ENCODE measurements at places on chromosomes 1 and 21.

GRCh38 chr1:219542828-219543518 is 69.9 kb downstream of the ZC3H11B start:
- H3K27ac ChIP-seq, result no peak overlapping the region
- no peak for DNase-seq
- no peak overlapping the region for H3K4me3 ChIP-seq
- no peaks in the 10 kb centered on the region for H3K27me3 ChIP-seq
- H3K4me1 ChIP-seq, result no peaks in the 10 kb centered on the region

DNA sequence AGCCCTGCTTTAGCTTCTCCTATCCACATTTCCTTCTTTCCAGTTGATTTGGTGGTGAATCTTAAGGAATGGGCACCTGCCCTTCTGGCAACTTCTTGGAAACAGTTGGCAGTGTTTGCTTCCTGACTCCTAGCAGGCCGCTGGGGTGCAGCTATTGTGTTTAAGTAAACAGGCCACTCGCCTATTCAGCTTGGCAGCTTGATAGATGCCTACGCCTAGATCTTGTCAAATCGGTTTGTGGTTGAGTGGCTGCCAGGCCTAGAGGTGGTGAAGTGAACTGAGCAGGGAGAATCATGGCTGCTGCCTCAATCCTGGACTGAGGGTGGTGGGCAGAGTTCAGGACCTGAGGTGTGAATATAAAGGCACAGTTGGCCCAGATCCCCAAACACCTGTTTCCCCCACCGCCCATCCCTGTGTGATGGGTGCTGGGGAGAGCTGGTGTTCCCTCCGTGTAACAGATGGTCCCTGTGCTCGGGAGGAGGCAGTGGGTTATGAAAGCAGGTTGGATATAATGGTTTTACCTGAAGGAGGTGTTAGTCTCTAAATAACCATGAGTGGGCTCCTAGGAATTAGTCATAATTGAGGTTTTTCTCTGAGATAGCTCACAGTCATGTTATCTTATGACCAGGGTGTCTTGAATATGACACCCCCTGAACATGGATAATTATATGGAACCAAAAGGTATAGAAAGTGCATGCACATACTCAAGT is 940 bp upstream of the PLA2G2C start:
- peaks cover 6% of the 10 kb centered on the region for H3K4me1 ChIP-seq
- H3K27ac ChIP-seq, result no peak overlapping the region
- H3K36me3 ChIP-seq, result no peaks in the 10 kb centered on the region
- DNase-seq, result no peak
- no peak overlapping the region for H3K4me3 ChIP-seq

- no peaks in the 10 kb centered on the region for H3K4me1 ChIP-seq
- no peak overlapping the region for H3K27ac ChIP-seq
- no peaks in the 10 kb centered on the region for H3K36me3 ChIP-seq
- H3K27me3 ChIP-seq, result no peaks in the 10 kb centered on the region
These were observed 305.9 kb upstream of the ADGRL4 start for GRCh38 chr1:79312438-79312837.

GRCh38 chr1:99083338-99083737 is 78.7 kb upstream of the PLPPR5 start:
- H3K36me3 ChIP-seq, result no peaks in the 10 kb centered on the region
- H3K4me3 ChIP-seq, result no peak overlapping the region
- no peak overlapping the region for H3K27ac ChIP-seq
- no peak for DNase-seq
- no peaks in the 10 kb centered on the region for H3K4me1 ChIP-seq
- no peaks in the 10 kb centered on the region for H3K27me3 ChIP-seq

- H3K4me1 ChIP-seq, result no peaks in the 10 kb centered on the region
- H3K27me3 ChIP-seq, result no peaks in the 10 kb centered on the region
- DNase-seq, result no peak
These were observed 598.5 kb upstream of the ADAMTS5 start for GRCh38 chr21:27565364-27565763.

DNA sequence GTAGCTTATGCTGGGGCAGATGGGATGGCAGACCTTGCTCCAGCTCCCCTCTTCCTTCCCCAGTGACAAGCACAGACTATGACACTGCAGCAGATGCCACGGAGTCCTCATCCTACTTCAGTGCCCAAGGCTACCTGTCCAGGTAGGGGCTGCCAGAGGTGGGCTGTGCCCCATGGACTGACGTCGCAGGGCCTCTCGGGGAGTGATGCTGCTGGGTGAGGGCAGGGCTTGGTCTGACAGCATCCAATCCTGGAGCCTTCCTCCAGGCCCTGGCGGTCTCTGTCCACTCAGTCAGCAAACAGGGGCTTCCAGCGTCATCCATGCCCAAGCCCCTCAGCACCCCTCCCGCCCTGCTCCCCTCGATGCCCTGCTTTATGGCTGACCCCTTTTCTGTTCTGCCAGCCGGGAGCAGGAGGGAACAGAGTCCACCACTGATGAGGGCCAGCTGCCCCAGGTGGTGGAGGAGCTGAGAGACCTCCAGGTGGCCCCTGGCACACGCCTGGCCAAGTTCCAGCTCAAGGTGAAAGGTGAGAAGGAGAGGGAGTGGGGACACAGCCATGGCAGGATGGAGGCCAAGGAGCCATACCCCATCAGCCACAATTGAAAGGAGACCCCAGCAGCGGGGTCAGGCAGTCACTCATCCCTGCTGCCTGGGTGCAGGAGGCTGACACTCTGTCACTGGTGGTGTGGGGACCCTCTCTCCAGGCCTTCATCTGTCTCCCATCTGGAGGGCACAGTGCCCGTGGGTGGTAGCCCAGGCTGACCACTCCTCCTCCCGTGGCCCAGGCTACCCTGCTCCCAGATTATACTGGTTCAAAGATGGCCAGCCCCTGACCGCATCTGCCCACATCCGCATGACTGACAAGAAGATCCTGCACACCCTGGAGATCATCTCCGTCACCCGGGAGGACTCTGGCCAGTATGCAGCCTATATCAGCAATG is 73.6 kb downstream of the TRIM11 start:
- DNase-seq, result no peak
- H3K4me1 ChIP-seq, result no peaks in the 10 kb centered on the region
- no peak overlapping the region for H3K4me3 ChIP-seq
- H3K27ac ChIP-seq, result no peak overlapping the region
- no peaks in the 10 kb centered on the region for H3K27me3 ChIP-seq

- H3K27ac ChIP-seq, result no peak overlapping the region
- H3K4me3 ChIP-seq, result no peak overlapping the region
- H3K4me1 ChIP-seq, result no peaks in the 10 kb centered on the region
- no peaks in the 10 kb centered on the region for H3K27me3 ChIP-seq
- no peak for DNase-seq
These were observed 45.9 kb downstream of the TUT4 start for GRCh38 chr1:52506920-52507546.

GRCh38 chr1:27979151-27979858 is 19.5 kb downstream of the XKR8 start:
- H3K4me3 ChIP-seq, result no peak overlapping the region
- H3K27me3 ChIP-seq, result no peaks in the 10 kb centered on the region
- no peak overlapping the region for H3K27ac ChIP-seq
- no peaks in the 10 kb centered on the region for H3K36me3 ChIP-seq
- no peaks in the 10 kb centered on the region for H3K4me1 ChIP-seq

- H3K27ac ChIP-seq, result no peak overlapping the region
- no peaks in the 10 kb centered on the region for H3K27me3 ChIP-seq
These were observed 184.6 kb upstream of the JUN start for GRCh38 chr1:58968360-58968952.

- no peaks in the 10 kb centered on the region for H3K4me1 ChIP-seq
- no peak for DNase-seq
- H3K27ac ChIP-seq, result no peak overlapping the region
- H3K4me3 ChIP-seq, result no peak overlapping the region
- no peaks in the 10 kb centered on the region for H3K36me3 ChIP-seq
These were observed 745.5 kb downstream of the LRRIQ3 start for GRCh38 chr1:73452522-73452921.

DNA sequence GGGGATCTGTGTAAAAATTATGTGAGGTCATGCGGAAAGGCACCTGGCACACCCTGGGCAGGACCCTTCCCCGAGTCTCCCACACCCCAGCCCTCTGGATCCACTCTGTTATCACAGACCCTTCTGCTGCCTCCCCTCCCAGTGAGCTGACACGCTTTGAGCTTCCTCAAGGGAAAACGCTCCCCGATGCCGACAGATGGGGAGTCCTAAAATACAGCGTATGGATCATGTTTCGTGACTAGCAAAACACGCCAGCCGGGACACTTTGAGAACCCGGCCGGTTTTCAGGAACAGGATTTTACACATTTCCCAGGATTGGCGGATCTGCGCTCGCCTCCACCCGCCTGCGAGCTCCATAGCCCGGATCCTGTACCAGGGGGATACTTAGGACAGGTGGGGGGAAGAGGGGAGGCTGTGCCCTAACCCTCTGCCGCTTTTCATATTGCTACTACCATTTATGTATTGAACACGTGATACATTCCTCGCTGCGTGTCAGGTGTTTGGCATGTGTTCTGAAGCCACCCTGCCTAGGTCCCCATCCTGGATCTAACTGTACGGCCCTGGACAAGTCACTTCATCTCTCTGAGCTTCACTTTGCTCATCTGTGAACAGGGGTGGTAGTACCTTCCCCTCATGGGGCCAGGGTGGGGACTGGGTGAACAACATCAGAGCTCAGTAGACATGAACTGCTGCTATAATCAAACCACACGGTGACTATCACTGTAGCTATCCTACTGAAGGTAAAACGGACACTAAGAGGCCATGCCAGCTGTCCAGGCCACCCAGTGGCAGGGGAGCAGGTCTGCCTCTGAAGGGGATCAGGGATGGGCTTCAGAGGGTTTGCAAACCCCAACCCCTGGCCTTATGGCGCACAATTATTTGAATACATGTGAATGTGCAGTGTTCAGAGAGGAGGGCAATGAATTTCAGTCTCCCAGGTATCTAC is 63.2 kb downstream of the SSBP3 start:
- peak overlapping the region; percentile 33 for H3K27ac ChIP-seq
- 0 out of 2 replicates have a peak, but pooled peaks cover 3% of the 10 kb centered on the region for H3K36me3 ChIP-seq
- no peaks in the 10 kb centered on the region for H3K27me3 ChIP-seq
- H3K4me1 ChIP-seq, result peaks cover 29% of the 10 kb centered on the region

DNA sequence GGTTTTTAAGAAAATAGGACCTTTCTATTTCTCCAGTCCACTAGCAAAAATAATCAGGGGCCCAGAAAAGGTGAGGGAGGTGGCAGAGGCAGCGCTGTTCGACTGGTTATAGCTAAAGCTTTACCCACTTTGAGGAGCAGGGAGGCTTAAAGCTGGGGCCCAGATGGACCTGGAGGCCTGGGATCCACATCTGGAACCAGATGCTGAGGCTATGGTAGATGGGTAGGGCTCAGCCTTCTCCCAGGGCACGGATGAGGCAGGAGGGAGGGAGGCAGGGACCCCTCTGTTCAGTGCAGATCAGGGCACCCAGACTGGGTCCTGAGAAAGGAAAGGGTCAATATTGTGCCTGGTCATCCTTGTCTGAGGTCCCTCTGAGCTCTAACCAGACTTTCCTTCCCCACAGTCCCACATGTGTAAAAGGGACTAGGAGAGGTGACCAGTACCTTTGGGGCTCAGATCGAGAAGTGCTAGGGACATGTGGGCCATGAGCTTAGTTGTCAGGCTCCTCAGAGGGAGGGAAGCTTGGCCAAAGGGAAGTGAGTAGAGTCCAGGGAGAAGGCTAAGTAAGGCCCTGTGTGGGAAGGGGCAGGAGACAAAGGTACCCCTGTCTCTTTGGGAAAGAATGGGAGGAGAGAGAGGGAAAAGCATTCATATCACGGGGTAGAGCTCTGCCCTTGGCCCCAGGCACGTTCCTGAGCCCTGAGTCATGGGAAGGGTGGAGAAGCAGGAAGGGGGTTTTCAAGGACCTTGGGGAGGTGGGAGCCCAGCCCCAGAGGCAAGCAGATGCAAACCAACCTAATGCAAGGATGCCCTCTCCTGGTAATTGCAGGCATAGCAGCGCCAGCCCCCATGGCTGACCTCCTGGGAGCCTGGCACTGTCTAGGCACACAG is 15.4 kb downstream of the LMNA start:
- no peak overlapping the region for H3K4me3 ChIP-seq
- H3K4me1 ChIP-seq, result peaks cover 8% of the 10 kb centered on the region
- H3K27ac ChIP-seq, result peak overlapping the region; percentile 88
- DNase-seq, result peak; percentile 95
- H3K27me3 ChIP-seq, result no peaks in the 10 kb centered on the region
- peaks cover 8% of the 10 kb centered on the region for H3K36me3 ChIP-seq

- DNase-seq, result no peak
- peaks cover 26% of the 10 kb centered on the region for H3K36me3 ChIP-seq
- no peaks in the 10 kb centered on the region for H3K27me3 ChIP-seq
- H3K4me1 ChIP-seq, result peaks cover 14% of the 10 kb centered on the region
These were observed 976 bp downstream of the SSBP3 start for GRCh38 chr1:54404939-54405897.

- H3K36me3 ChIP-seq, result no peaks in the 10 kb centered on the region
- no peak for DNase-seq
- no peak overlapping the region for H3K27ac ChIP-seq
- H3K27me3 ChIP-seq, result no peaks in the 10 kb centered on the region
These were observed 394.1 kb downstream of the MATN1 start for GRCh38 chr1:30329263-30329753.

DNA sequence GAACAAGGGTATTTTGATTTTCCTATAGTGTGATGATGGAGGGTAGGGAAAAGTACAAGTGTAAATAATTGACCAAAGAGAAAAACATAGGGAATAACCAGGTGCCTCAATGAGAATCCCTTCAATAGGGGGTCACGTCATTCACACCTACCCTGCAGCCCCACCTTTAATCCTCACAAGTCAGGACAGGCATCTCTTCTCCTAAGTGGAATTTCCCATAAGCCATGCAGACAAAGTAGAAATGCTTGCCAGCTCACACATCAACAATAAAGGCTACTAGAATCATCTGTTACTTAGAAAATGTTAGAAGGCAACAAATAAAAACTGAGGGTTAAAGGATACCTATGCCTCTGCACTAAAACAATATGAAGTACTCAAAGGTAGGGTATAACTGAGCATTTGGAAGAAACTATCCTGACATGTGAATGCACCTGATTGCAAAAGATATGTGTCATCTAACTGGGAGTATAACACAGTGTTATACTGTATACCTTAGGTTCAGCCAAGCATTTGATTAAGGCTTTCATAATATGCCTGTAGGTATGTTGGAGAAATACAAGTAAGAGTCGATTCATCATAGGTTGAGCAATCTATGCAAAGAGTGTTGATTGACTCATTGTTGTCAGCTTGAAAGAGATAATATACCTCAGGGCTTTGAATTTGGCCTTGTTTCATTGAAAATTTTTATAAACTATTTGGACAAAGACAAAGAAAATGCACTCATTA is 32.4 kb upstream of the ATP1A1 start:
- no peaks in the 10 kb centered on the region for H3K27me3 ChIP-seq
- DNase-seq, result no peak
- no peaks in the 10 kb centered on the region for H3K36me3 ChIP-seq

DNA sequence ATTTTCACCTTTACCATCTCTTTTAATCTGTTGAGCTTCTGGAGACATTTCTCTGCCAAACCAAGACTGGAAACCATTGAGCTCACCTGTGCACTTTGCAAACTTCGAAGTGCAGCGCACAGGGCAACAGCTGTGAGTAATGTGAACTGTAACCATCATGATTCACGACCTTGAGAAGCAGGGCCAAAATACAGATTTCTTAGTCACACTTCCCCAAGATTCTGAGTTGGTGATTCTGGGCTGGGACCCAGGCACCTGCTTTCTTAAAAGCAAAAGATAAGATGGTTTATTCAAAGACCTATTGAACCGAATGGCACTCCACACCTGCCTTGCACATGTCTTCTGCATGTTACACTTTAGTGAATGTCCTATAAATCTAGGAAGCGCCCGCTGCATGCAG is 10.2 kb downstream of the AGTRAP start:
- no peak overlapping the region for H3K4me3 ChIP-seq
- H3K36me3 ChIP-seq, result peaks cover 12% of the 10 kb centered on the region
- no peak overlapping the region for H3K27ac ChIP-seq
- no peak for DNase-seq

All from H1 (cell line).